ENCODE measurements at places on chromosomes 12 and 14.

DNA sequence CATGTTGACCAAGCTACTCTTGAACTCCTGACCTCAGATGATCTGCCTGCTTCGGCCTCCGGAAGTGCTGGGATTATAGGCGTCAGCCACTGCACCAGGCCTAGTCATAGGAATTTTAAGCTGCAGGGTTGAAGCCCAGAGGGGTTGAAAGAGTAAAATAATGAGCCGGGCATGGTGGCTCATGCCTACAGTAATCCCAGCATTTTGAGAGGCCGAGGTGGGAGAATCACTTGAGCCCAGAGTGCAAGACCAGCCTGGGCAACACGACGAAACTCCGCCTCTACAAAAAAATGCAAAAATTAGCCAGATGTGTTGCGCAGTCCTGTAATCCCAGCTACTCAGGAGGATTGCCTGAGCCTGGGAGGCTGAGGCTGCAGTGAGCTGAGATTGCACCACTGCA, 69.6 kb downstream of the GALNT8 start:
- no peak for DNase-seq

DNA sequence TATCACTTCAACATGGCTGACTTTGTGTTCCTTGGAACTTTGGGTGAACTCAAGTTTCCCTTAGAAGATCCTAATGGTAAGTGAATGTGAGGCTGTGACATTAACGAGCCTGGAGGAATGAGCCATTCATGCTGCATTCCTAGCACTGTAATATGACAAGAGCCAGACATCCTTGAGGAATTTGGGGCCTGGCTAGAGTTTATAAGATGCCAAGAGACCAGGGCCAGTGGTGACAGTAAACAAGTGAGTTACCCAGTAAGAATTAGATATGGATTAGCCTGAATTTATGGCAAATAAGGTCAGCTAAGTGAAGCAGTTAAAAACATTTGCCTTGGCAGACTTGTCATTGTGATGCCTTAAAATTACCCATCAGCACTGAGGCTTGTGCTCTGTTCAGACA, 232.4 kb downstream of the AKAP6 start:
- DNase-seq, result no peak

DNA sequence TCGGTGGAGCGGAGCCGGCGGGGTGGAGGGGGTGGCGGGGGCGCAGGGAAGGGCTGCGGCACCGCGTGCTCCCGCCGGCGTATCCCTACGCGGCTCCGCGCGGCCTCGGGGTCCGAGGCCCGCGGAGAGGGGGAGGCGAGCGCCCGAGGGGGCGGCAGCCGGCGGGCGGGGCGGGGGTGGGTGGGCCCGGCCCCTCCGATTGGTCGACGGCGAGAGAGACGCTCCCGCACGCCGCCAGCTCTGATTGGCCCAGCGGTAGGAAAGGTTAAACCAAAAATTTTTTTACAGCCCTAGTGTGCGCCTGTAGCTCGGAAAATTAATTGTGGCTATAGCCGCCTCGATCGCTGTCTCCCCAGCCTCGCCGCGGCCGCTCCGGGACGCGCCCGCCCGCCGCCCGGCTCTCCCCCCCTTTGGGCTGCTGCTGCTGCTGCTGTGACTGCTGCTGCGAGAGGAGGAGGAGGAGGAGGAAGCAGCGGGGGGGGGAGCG, at the start of gene FOXG1:
FOXG1 (plus strand) TSS at position 319 of the 487 bp plus-strand sequence. CDS start 493 bp downstream, outside the sequence.
- peak; percentile 95 for DNase-seq

DNA sequence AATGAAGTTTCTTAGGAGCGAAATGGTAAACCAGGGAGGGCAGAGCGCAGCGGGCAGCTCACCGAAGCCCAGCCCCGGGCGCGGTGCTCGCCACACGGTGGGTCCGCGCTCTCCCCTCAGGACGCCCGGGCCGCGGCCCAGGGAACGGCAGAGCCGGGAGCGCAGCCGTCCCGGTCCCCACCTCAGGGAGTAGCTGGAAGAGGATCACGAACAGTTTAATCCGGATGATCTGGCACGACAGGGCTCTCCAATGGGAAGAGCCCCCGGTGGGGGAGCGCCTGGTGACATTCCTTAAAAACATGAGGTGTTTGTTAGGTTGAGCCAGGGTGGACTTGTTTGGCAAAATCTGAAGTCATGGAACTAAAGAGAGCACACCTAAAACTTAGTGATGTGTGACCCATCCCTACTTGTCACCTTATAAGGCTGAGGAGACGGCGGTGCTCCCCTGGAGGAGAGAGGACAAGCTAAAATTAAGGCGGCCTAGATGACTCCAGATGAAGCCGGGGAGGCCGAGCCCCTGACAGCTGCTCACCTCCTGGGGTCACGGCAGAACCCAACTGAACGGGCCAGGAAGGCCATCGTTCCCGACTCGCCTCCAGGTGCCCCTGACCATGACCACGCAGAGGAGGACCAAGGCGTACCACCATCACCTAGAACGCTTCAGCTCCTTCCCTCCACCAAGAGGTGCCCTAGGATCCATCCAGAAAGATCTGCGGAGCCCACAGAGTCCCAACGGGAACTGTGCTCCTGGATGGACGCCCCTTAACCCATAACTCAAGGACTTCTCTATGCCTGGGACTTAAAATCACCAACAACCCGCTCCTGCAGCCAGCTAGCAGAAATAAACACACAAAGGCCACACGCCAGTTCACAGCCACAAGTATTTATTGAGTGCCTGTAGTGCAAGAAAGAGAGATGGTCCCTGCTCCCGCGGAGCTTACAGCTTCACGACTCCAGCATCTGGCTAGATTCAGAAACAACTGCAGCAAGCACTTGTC, 866 bp upstream of the PITPNM2 start:
- DNase-seq, result peak; percentile 69

DNA sequence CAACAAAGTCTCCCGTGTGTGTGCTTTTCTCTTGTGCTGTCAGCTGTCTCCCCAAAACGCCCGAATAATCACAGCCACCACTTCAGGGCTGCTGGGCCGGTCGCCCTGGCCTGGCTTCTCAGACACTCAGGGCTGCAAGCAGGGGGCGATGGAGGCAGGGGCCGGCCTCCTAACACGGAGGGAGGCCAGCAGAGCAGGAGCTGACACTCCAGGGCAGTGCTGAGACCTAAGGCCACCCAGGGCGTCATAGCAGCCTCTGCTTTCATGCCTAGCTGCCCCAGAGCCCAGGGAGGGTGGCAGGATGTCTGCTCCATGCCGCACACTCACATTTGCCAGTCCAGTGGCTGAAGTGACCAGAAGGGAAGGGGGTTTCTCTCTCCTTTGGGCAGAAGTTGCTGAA, 25.6 kb downstream of the STX2 start:
- no peak for DNase-seq

DNA sequence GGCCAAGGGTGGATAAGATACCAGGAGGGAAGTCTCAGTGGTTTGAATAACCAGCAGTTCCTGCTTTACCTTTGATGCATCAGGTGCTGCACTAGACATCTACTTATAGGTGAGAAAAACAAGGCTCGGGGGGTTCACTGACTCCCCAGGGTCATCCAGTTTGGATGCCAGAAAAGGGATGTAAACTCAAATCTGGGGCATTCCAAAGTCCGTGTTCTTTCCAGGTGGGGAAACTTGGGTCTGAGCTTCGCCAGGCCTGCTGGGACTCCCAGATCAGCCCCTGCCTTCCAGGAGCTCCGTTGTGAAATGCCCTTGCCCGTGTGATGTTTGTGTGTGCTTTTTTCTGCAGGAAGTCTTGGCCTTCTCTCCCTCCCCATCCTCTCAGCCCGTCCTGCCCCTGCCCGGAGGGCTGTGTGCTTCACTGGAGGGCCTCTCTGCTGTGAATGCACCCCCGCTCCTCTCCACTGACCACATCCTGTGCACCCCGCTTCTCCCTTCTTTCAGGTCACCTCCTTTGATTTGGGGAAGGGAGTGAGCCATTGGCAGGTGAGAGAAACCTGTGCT, 42.1 kb downstream of the TSPAN9 start:
- no peak for DNase-seq

- DNase-seq, result no peak
Measured at GRCh38 chr12:104490186-104490585, 33.4 kb downstream of the CHST11 start.

- DNase-seq, result no peak
Measured at GRCh38 chr12:105455261-105455660, 124.8 kb downstream of the C12orf75 start.

- DNase-seq, result no peak
Measured at GRCh38 chr12:78157199-78157598, 326.5 kb downstream of the NAV3 start.

DNA sequence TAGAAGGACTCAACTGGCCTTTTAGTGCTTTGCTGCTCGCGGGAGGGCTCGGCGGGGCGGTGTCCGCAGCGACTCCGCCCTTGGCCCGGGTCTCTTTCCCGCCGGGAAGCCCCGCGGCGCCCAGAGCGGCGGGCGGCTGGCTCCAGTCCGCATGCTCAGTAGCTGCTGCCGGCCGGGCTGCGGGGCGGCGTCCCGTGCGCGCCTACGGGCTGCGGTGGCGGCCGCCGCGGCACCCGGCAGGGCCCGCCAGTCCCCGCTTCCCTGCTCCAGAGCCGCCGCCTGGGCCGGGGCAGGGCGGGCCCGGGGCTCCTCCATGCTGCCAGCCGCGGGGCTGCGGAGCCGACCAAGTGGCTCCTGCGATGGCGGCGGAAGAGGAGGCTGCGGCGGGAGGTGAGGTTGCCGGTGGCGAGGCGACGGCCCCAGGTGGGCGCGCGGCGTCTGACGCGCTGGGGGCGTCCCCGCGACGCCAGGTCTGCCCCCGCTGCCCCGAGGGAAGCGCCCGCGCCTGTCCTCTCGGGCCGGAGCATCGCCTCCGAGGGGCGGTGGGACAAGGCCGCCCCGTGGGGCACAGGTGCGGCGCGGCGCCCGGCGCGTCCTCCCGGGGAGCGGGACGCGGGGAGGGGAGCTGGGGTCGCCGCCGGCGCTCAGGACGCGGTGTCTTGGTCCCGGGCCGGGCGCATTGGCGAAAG, at the start of gene BMAL2:
BMAL2 (plus strand) TSS at position 123 of the 689 bp plus-strand sequence; CDS start at position 360, 237 bp downstream.
- peak; percentile 67 for DNase-seq

DNA sequence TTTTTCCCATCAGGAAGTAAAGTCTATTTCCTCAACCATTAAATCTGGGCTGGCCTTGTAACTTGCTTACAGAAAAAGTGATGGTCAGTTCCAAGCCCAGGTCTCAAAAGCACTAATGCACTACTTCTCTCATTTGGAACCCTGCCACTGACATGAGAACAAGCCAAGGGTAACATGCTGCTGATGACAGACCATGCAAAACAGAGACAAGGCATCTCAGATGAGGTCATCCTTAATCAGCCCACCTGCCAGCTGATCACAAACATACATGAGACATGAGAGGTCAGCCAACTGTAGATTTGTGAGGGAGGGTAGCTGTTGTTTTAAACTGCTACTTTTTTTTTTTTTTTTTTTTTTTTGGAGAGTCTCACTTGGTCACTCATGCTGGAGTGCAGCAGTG, 16.2 kb downstream of the TWF1 start:
- DNase-seq, result peak; percentile 13

DNA sequence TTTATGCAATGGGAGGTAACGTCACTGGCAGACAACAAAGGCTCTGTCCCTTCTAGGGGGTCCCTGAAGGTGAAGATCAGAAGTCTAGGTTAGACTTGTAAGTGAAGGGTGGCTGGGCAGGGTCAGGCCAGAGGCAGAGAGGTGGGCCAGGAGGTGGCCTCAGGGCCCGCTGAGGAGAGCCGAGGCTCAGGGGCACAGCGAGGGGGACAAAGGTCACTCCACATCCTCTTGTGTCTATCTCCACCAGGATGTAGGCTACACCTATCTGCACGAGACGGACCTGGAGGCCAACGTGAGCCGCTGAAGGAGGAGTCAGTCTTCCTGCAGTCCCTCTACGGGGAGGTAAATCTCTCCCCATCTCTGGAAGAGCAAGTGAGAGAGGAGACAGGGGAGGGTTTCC, 20.3 kb downstream of the KRT85 start:
- no peak for DNase-seq

GRCh38 chr12:56029666-56030293, 8.9 kb downstream of the IKZF4 start:
- no peak for DNase-seq

GRCh38 chr14:104827177-104828055, 26.5 kb downstream of the ZBTB42 start:
- DNase-seq, result peak; percentile 84

Measured in DMS79 treated with DMSO at 0.1 percent for 48 hours (cell line).